ENCODE measurements at places on chromosomes 6 and 20. TPM values are rescaled to one million over a fixed set of nuclear protein-coding genes. Genes with fewer than 3 reads are reported as not detected.

DNA sequence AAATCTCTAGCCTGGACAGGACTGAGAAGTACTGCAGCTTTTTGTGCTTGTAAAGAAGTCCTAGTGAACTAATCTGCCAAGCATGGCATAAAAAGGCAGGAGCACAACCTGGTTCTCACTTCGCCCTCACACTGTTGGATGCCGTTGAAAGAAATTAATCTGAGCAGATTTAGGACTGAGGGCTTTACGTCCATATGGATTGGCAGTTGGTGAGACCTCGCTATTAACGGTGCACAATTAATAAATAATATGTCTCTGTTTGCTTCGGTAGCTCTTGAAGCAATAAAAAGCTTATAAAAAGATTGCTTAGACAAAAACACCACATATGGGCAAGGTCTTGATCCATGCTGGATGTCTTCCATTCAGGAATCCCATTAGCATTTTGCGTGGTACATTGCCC, 185.6 kb upstream of the EPHA7 start:
- H3K27me3 ChIP-seq, result no peaks in the 10 kb centered on the region
- no peak overlapping the region for H3K27ac ChIP-seq
- no peaks in the 10 kb centered on the region for H3K36me3 ChIP-seq
- H3K4me1 ChIP-seq, result no peaks in the 10 kb centered on the region
- no peak overlapping the region for H3K4me3 ChIP-seq

FAXC gene
- not detected for total RNA-seq

GRCh38 chr20:63177785-63178445, 38.0 kb downstream of the YTHDF1 start:
- no peaks in the 10 kb centered on the region for H3K36me3 ChIP-seq
- H3K4me1 ChIP-seq, result peaks cover 33% of the 10 kb centered on the region
- H3K27me3 ChIP-seq, result peaks cover 2% of the 10 kb centered on the region
- H3K4me3 ChIP-seq, result no peak overlapping the region
- no peak overlapping the region for H3K27ac ChIP-seq

GRCh38 chr20:61969806-61970205, 95.9 kb downstream of the TAF4 start:
- H3K27me3 ChIP-seq, result no peaks in the 10 kb centered on the region
- no peak overlapping the region for H3K27ac ChIP-seq
- H3K4me1 ChIP-seq, result no peaks in the 10 kb centered on the region
- DNase-seq, result no peak
- peaks cover 17% of the 10 kb centered on the region for H3K36me3 ChIP-seq
- no peak overlapping the region for H3K4me3 ChIP-seq

EBF4 gene
- total RNA-seq, result 5.5 TPM

DNA sequence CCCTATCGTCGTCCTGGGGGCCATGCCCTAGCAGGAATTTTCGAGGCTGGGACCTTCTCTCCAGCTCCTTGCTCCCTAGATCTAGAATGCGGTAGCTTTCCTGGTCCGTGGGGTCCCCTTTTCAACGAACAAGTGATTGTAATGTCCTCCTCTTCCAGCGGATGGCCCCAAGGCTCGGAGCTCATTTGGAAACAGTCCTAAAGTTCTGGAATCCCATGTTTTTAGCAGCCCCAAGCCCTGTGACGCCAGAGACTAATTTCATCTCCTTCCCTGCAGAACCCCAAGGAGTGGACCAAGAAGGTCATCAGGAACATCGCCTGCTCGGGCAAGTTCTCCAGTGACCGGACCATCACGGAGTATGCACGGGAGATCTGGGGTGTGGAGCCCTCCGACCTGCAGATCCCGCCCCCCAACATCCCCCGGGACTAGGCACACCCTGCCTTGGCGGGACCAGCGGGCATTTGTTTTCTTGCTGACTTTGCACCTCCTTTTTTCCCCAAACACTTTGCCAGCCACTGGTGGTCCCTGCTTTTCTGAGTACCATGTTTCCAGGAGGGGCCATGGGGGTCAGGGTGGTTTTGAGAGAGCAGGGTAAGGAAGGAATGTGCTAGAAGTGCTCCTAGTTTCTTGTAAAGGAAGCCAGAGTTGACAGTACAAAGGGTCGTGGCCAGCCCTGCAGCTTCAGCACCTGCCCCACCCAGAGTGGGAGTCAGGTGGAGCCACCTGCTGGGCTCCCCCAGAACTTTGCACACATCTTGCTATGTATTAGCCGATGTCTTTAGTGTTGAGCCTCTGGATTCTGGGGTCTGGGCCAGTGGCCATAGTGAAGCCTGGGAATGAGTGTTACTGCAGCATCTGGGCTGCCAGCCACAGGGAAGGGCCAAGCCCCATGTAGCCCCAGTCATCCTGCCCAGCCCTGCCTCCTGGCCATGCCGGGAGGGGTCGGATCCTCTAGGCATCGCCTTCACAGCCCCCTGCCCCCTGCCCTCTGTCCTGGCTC, 48.5 kb downstream of the PYGB start:
- no peaks in the 10 kb centered on the region for H3K27me3 ChIP-seq
- no peak overlapping the region for H3K27ac ChIP-seq
- H3K4me3 ChIP-seq, result no peak overlapping the region
- H3K4me1 ChIP-seq, result no peaks in the 10 kb centered on the region
- peaks cover 26% of the 10 kb centered on the region for H3K36me3 ChIP-seq

CFAP61 gene
- total RNA-seq, result not detected

DNA sequence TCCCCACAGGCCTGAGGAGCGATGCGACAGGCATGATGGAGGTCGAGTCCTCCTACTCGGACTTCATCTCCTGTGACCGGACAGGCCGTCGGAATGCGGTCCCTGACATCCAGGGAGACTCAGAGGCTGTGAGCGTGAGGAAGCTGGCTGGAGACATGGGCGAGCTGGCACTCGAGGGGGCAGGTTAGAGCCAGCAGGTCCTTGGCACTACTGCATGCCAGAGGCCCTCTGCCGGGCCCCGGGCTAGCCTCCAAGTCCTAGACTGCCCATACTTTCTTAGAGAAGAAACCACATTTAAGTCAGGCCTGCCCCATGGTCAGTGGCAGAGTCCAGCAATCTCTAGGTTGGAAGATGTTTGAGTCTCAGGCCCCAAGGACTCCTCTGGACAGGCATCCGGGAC, 32.1 kb downstream of the PKIG start:
- no peaks in the 10 kb centered on the region for H3K27me3 ChIP-seq
- H3K36me3 ChIP-seq, result peaks cover 19% of the 10 kb centered on the region
- no peak overlapping the region for H3K4me3 ChIP-seq

DNA sequence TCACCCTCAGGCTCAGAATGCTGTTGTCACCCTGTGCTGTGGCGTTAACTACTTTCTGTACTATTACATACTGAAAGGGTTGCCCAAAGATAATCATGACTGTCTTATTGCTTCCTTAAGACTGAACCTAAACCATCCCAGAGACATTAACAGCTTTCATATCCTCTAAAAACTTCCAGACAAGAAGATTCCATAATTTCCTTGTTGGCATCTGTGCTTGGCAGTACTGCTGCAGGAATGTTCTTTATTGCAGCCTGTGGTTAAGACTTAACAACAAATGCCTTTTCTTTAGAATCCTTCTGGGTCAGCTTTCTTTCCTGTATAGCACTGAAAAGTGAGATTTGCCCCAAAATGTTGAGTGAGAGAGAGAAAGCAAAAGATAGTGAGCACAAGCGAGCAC, 109.7 kb downstream of the GJA10 start:
- H3K4me3 ChIP-seq, result no peak overlapping the region
- H3K4me1 ChIP-seq, result no peaks in the 10 kb centered on the region
- no peak overlapping the region for H3K27ac ChIP-seq

LRRC73 gene
- 0.76 TPM for total RNA-seq

GRCh38 chr6:134739299-134740026, 210.4 kb downstream of the ALDH8A1 start:
- H3K4me1 ChIP-seq, result no peaks in the 10 kb centered on the region
- no peak for DNase-seq
- no peaks in the 10 kb centered on the region for H3K36me3 ChIP-seq
- no peak overlapping the region for H3K4me3 ChIP-seq

Data from T-cell (primary cell).